T-helper 2 cell treated with Interferon-gamma antibody and Interleukin-4, amounts not matched to agents 5 μg/mL and 100 μg/mL, for 36 hours (primary cell): ENCODE measurements at places on chromosomes 2 and 18.

- DNase-seq = no peak
Observed at GRCh38 chr2:227592694-227593387, 5.9 kb upstream of the SCYGR2 start.

- DNase-seq = no peak
Observed at GRCh38 chr2:120421830-120422175, 75.9 kb downstream of the INHBB start.

DNA sequence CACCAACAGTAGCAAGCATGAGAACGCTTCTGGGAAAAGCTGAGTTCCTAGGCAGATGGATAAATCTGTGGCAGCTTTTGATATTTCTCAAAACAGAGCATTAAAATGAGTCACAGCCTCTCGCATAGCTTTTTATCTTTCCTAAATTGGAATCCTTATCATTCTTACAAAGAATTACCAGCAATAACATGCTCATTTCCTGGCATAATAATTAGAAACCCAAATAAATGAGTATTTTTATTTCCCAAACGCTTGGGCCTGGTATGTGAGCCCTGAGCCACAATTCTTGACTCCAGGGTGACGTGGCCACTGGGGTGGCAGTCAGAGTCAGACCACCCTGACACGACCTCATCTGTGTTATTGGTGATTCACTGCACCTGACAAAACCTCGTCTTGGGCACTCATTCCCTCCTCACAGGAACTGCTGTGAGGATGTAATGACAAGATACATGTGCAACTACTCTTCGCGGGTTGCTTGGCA is 210.7 kb downstream of the ARL4C start:
- no peak for DNase-seq

- no peak for DNase-seq
Observed at GRCh38 chr18:55320424-55321264, 267.3 kb downstream of the TCF4 start.

DNA sequence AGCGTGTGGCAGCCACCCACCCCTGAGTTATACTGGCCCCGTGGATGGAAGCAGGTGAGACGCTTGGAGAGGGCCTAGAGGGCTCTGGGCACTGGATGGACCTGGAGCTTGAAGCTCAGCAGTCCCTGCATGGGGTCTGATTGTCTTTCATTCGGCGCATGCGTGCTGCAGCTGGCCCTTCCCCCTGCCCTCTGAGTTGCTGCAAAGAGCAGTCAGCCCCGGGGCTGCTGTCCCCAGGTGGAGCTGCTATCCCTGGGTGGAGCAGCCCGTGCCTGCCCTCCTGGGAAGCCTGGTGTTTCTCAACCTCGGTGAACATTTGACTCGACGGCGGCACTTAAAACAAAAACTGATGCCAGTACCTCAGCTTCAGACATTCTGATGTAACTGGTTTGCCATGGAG is 29.6 kb downstream of the IGFBP5 start:
- no peak for DNase-seq

- DNase-seq = no peak
Observed at GRCh38 chr2:235095569-235095968, 143.8 kb downstream of the SH3BP4 start.

GRCh38 chr2:128169497-128169896 is 78.5 kb downstream of the UGGT1 start:
- DNase-seq = no peak

DNA sequence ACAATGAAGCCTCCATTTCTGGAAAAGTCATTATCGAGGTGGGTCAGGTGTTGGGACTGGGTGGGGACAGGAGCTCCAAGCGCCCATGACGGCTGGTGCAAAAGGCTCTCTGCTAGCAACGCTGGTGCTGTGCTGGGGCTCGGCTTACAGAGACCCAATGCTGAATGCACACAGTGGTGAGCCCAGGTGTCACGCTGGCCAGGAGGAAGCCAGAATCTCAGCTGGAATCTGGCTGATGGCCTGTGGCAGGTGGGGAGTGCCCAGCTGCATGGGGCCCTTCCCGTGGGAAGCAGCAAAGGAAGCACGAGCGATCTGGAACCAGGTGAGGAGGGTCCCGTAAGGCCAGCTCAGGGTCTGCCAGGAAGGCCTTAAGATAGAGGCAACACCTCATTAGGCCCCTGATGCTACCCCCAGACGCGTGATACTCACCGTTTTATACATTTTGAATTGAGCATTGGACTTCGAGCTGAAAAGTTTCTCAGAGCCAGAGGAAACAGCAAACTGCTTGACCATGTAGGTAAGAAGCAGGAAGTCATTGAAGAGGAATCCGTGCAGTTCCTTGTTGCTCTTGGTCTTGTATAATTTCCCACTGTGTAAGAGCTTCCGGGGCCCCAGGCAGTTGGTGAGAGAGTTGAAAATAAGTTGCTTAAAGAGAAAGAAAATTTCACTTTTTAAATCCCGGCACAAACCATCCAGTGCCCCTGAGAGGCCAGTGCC is 34.7 kb downstream of the FAM228A start:
- no peak for DNase-seq

DNA sequence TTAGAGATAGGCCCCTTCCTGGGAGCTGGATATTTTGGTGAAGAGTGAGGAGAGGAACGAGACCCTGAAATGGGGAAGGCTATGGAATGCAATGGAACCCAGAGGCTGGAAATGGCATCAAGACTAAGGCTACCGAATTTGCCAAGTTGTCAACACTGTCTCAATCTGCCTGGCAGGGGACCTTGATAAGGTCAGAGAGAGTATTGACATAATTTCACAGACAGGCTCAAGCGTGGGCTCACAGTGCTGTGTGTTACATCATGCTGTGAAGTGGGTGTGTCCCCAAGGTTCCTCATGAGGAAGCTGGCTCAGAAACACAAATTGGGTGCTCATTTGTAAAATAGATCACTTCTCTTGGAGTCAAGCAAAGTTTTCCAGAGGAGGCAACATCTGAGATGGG is 51.8 kb upstream of the CYRIA start:
- DNase-seq = no peak

- DNase-seq = no peak
Observed at GRCh38 chr2:232103140-232103737, 141.7 kb downstream of the DIS3L2 start.

GRCh38 chr2:235939471-235939870 is 228.7 kb downstream of the GBX2 start:
- no peak for DNase-seq

- DNase-seq = no peak
Observed at GRCh38 chr2:215693193-215693998, 257.5 kb upstream of the FN1 start.

- no peak for DNase-seq
Observed at GRCh38 chr18:75456199-75456631, 28.7 kb upstream of the SMIM21 start.

DNA sequence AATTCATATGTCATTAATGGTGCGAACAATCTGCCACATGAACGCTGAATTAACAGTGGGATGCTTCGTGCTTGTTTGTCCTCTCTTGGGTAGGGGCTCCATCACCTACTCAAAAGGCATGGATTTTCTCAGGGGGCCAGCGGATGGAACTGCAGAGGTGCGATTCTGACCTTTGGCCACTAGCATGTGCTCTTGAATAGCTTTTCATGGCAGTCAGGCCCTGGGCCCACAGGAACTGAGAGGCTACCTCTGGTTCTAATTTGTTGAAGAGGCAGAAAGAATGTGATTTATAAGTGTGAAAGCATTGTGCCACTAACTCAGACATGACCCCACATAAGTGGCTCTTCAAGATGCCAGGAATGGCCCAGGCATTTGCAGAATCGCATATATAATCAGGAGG is 283.2 kb downstream of the INSIG2 start:
- DNase-seq = no peak

- DNase-seq = no peak
Observed at GRCh38 chr2:58845011-58845410, 603.9 kb upstream of the FANCL start.

DNA sequence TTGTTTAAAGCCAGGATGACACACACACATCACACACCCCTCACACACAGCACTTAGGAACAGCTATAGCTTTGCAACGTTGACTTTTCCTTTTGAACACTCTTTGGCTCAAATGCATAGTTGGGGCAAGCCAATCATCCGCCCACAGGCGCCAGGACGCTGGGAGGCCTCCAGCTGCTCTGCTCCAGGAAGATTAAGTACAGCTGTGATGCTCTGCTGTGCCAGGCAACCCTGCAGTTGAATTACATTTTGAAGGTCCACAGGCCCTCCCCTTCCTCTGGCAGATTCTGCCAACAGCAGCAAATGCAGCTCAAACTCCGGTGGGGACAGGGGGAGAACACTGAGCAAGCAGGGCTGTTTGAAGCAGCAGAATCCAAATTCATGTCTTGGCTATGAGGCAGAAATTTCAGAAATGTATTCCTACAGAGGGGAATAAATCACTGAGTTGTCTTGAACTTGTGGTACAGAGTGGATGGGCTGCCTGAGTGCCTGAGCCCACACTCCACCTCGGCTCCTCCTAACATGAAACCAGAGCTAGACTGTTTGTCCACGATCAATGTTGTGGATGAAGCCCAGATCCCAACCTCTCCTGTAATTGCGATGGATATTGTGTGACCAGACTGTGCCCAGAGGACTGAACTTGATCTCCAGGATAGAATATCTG is 86.5 kb upstream of the PPP1CB start:
- no peak for DNase-seq

- no peak for DNase-seq
Observed at GRCh38 chr2:38723173-38723572, 28.0 kb downstream of the SRSF7 start.

- peak; percentile 94 for DNase-seq
Observed at GRCh38 chr2:240565333-240566202, 2.7 kb upstream of the RNPEPL1 start.

DNA sequence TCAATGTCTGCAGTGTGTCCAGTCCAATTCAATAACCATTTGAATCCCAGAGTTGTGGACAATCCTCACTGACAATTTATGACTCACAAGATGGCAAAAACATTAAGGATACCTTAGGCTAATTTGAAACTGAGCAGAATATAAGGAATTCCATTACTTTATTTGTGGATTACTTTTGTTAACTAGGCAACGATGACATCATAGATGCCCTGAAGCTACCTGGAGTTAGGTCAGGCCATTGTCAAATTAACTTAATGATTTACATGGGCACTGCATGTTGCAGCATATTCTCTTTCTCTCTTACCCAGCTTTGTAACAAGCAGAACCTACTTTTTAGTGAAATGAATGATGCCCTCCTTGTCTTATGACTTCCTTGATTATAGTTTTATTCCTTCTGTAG is 100.0 kb upstream of the CDCA7 start:
- DNase-seq = no peak

GRCh38 chr2:44543773-44544725 is 182.3 kb downstream of the CAMKMT start:
- DNase-seq = no peak

GRCh38 chr2:128272601-128273468 is 45.8 kb downstream of the HS6ST1 start:
- no peak for DNase-seq

- no peak for DNase-seq
Observed at GRCh38 chr18:62832282-62832681, 116.9 kb downstream of the PHLPP1 start.

DNA sequence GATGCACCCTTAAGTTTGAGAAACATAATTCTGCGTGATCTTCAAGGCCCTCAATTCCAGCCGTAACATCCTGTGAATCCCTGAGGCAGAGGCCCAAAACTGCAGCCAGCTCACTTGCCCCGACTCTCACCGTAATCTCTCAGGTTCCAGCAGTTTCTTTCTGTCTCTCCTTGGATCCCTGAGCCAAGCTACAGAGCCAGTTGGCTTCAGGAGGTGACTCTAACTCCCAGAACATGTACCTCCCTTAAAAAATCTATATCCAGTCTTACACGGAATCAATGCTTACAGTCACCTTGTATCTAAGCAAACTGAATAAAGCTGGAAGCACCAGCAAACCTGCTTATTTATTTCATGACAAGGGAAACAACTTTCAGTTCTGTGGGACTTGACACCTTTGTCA is 300.4 kb downstream of the SETBP1 start:
- DNase-seq = no peak

- no peak for DNase-seq
Observed at GRCh38 chr2:60355849-60356261, 197.6 kb downstream of the BCL11A start.

- no peak for DNase-seq
Observed at GRCh38 chr2:241904791-241905710, 35.5 kb downstream of the RTP5 start.

DNA sequence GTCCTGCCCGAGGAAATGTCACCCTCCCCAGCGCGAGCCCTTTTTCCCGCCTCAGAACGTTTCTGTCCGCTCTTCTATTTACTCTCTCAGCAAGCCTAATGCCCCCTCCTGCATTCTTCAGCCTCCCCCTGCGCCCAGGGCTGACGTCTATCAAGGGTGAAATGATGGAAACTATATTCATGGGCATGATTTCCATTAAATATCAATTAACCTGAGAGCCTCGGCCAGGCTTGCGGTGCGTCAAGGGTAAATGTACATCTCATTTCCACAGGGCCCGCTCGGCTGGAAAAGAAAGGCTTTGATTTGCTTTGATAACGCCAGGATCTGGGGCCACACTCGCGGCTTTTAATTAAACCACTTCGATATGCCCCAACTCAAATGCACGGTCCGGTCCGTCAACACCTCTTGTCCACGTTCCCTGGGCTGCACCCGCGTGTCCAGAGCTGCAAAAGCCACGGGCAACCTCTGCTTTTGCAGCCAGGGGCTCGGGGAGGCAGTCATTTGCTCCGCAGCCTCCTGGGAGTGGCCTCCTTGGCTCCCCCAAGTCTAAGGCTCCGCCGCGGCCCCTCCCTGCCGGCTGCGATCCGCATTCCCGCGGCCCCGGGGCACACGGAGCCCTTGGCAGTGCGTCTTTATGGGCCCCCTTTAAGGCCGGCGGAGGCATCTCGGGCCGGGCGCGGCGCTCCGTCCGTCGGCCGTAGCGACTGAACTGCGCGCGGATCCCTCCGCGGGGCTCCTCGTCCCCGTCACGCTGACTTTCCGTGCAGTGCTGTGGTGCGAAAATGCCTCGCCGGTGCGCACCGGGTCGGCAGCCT is at the start of gene HOXD8:
TSS of gene HOXD8 (plus strand) at position 724 of the 815 bp plus-strand sequence. CDS start 662 bp downstream, outside the sequence.
- no peak for DNase-seq

GRCh38 chr2:239601201-239601851 is 200.5 kb upstream of the HDAC4 start:
- no peak for DNase-seq

- DNase-seq = no peak
Observed at GRCh38 chr2:139628931-139629330, 848.7 kb upstream of the NXPH2 start.

DNA sequence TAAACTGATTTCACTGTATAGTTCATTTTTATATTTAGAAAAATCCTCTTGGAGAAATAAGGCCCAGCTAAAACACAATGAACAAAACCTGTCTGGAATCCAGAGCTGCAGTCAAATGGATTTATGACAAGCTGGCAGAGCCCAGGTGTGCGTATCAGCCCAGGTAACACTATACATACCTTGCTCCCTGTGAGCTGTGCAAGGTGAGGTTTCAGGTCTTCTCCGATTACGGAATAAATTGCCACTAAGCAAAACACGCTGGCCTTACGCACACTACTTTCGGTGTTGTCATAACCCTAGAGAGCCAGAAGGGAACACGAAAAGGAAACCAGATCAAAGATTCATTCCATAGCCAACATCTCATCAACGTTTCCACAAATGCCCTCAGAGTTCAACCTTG is 61.9 kb upstream of the TFCP2L1 start:
- DNase-seq = no peak
